ENCODE measurements at places on chromosomes 16 and 17. TPM values are rescaled to one million over a fixed set of nuclear protein-coding genes. Genes with fewer than 3 reads are reported as not detected.

- no peaks in the 10 kb centered on the region for H3K27me3 ChIP-seq
- peaks cover 15% of the 10 kb centered on the region for H3K4me1 ChIP-seq
- no peaks in the 10 kb centered on the region for H3K36me3 ChIP-seq
- H3K27ac ChIP-seq: no peak overlapping the region
Measured at GRCh38 chr17:2406271-2406902, 5.5 kb upstream of the MNT start.

- H3K27ac ChIP-seq: no peak overlapping the region
- H3K4me1 ChIP-seq: no peaks in the 10 kb centered on the region
- no peaks in the 10 kb centered on the region for H3K27me3 ChIP-seq
- no peak overlapping the region for H3K4me3 ChIP-seq
- no peak for DNase-seq
Measured at GRCh38 chr16:81942007-81942601, 69.2 kb downstream of the SDR42E1 start.

GRCh38 chr17:39634384-39634871, 2.5 kb upstream of the STARD3 start:
- no peak overlapping the region for H3K4me3 ChIP-seq
- H3K36me3 ChIP-seq: no peaks in the 10 kb centered on the region
- H3K27me3 ChIP-seq: no peaks in the 10 kb centered on the region
- no peak overlapping the region for H3K27ac ChIP-seq

Gene SCNN1G
- total RNA-seq: not detected

Gene MFSD6L
- not detected for total RNA-seq

Gene SNX20
- total RNA-seq: 10.2 TPM

GRCh38 chr17:80991645-80992076, at the start of gene CHMP6:
Gene CHMP6, plus strand, starts transcription at chr17:80991841. Its CDS starts 78 bp downstream, at chr17:80991919.
- H3K27me3 ChIP-seq: no peaks in the 10 kb centered on the region
- peak; percentile 90 for DNase-seq
- H3K4me3 ChIP-seq: peak within 1 kb of the TSS; percentile 98
- peaks cover 36% of the 10 kb centered on the region for H3K4me1 ChIP-seq
- H3K36me3 ChIP-seq: no peaks in the 10 kb centered on the region
- no peak within 1 kb of the TSS for H3K27ac ChIP-seq

DNA sequence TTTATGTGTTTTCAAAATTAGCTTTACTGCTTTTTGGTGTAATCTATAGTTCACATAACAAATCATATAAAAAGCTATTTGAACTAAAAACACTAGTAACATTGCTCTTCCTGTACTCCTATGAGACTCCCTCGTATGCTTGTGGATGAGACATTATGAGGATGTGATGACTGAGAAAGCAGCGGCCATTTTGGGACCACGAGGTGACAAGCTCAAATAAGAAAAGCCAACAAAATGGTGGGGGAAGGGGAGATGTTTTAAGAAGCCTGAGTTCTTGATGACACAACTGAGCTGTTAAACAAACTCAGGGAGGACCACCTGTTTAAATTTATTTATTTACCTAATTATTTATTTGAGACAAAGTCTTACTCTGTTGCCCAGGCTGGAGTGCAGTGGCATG, 4.5 kb downstream of the CCL18 start:
- H3K36me3 ChIP-seq: no peaks in the 10 kb centered on the region
- no peak overlapping the region for H3K27ac ChIP-seq
- no peak overlapping the region for H3K4me3 ChIP-seq
- no peak for DNase-seq
- 0 out of 2 replicates have a peak, but pooled peaks cover 2% of the 10 kb centered on the region for H3K27me3 ChIP-seq

DNA sequence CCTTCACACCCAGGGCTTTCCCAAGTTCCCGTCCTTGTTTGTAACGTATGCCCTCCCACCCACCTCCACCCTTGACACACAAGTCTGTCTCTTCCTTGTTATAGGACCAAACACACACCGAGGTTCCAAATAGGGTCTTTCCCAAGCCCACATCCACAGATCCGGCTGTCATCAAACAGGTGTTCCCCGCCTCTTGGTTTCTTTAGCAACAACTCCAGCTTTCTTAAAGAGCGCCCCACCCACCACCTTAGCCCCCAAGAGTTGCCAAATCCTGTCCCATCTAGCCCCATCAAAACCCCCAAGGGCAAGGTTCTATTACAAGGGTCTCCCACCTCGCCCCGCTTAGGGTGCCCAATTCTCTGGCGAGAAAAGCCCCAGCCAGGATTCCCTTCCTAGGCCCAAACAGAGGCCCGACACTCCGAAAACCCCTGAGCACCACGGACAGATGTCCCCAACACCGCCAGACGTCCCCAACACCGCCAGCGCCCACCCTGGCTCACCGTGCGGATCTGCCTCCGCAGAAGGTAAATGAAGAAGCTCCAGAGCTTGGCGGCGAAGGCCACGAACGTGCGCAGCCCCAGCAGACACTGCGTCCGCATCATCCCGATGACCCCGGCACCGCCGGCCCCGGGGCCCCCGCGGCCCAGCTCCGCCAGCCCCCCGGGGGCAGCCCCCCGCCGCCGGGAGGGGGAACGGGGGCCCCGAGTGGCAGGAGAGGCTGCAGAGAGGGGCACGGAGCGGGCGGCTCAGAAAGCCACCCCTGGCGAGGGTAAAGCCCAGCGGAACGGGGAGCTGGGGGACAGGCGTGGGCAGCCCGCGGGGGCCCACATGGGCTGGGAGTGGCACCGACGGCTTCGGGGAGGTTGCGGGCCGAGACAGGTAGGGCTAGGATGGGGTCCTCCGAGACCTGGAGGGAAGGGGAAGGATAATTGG, 573 bp downstream of the CTDNEP1 start:
- H3K36me3 ChIP-seq: peaks cover 22% of the 10 kb centered on the region
- H3K27ac ChIP-seq: peak overlapping the region; percentile 76
- H3K4me1 ChIP-seq: peaks cover 27% of the 10 kb centered on the region
- peak overlapping the region; percentile 90 for H3K4me3 ChIP-seq

DNA sequence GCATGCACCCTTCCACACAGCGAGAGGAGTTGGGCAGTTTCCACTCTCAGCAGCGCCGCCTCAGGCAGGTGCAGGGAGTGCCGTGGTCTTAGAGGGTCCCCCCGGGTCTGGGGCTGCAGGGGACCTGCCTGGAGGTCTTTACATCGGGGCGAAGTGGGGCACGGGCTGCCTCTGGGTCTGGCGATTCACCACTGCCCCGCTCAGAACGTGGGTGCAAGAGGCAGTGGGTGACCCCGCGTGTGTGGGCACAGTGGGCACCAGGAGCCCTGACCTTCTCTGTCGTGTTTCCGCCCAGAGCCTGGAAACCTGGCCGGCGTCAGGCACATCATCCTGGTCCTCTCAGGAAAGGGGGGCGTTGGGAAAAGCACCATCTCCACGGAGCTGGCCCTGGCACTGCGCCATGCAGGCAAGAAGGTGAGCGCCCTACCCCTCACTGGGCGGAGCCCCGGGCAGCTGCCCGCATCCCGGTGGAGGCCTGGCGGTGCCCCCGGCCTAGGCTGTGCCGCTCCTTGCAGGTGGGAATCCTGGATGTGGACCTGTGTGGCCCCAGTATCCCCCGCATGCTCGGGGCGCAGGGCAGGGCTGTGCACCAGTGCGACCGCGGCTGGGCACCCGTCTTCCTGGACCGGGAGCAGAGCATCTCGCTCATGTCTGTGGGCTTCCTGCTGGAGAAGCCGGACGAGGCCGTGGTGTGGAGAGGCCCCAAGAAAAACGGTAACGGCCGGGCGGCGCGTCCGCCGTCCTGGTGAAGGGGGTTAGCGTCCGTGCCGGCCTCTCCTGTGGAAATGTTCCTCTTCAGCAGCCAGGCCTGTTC, 3.7 kb downstream of the NUBP2 start:
- H3K4me1 ChIP-seq: peaks cover 9% of the 10 kb centered on the region
- H3K27me3 ChIP-seq: no peaks in the 10 kb centered on the region
- H3K4me3 ChIP-seq: no peak overlapping the region
- H3K27ac ChIP-seq: no peak overlapping the region
- DNase-seq: no peak
- H3K36me3 ChIP-seq: no peaks in the 10 kb centered on the region

Gene PHOSPHO1
- not detected for total RNA-seq

DNA sequence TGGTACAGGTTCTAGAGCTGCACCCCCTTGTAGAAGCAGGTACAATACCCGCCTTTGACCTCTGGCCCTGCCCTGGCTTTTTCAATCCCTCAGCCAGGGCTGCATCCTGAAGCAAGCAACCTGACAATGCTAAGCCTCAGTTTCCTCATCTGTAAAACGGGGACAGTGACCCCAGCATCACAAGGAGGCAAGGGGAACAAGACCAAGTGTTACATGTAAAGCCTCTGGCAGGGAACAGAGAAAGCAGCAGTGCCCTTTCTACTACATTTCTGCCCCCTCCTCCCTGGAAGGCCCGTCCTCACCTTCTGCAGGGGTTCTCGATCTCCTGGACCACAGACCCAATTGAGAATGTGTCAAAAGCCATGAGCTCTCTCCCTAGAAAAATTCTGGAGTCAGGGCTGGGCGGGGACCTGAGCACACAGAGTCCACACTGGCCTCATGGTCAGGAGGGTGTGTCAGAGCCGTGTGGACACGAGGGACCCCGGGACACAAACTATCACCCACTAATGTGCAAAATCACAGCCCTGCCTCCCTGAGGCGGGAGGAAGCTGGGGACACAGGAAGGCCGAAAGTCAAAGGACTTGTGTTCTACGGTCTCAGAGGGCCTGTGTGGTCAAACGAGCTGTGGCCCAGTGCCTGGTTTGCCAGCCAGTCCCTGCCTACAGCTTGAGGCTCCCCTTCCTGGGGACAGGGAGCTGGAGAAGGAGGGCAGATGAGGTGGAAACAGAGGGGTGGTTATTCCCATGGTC, 27.5 kb downstream of the LRRC75A start:
- no peaks in the 10 kb centered on the region for H3K4me1 ChIP-seq
- H3K36me3 ChIP-seq: no peaks in the 10 kb centered on the region
- no peak for DNase-seq
- no peak overlapping the region for H3K4me3 ChIP-seq

GRCh38 chr17:32523017-32523680, 36.4 kb downstream of the CDK5R1 start:
- peaks cover 13% of the 10 kb centered on the region for H3K4me1 ChIP-seq
- DNase-seq: peak; percentile 65

DNA sequence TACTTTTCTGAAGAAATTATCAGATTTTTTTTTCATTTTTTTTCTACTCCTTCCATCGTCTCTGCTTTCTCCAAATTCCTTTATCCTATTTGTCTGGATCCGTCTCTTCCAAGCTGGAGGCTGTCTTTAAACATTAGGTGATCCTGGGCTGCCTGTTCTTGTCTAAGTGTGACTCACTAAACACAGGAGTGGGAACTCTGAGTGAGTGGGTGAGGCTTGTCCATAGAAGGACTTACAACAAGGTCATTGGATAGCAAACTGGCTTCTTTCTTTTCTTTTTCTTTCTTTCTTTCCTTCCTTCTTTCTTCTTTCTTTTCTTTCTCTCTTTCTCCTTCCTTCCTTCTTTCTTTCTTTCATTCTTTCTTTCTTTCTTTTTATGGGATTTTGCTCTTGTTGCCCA, 18.2 kb downstream of the ALOX15 start:
- no peaks in the 10 kb centered on the region for H3K4me1 ChIP-seq
- H3K36me3 ChIP-seq: no peaks in the 10 kb centered on the region
- no peak for DNase-seq
- H3K4me3 ChIP-seq: no peak overlapping the region
- no peaks in the 10 kb centered on the region for H3K27me3 ChIP-seq

- no peak for DNase-seq
- no peak overlapping the region for H3K4me3 ChIP-seq
- H3K27me3 ChIP-seq: no peaks in the 10 kb centered on the region
- H3K4me1 ChIP-seq: peaks cover 52% of the 10 kb centered on the region
Measured at GRCh38 chr16:67490335-67491096, 7.2 kb upstream of the AGRP start.

Gene TEX14
- not detected for total RNA-seq
